ENCODE measurements at places on chromosomes 6 and 20. TPM values are rescaled to one million over a fixed set of nuclear protein-coding genes. Genes with fewer than 3 reads are reported as not detected.

DNA sequence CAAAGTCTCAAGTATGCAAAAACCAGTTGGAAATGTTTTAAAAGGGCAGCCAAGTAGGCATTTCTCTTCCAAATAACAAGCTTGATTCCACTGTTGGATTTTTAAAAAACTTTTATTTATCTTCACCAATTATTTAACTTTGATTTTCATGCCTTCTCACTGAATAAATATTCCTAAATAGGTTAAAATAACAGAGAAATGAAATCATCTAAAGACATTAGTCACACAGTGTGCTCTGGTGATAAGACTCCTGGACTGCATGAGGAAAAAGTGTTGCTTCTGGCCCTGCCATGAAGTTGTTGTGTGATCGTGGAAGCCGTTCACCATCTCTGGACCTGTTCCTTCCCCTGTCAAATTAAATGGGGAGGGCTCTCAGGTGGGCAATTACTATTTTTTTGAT, 33.8 kb upstream of the IGF2R start:
- no peak for DNase-seq

The TSPO2 gene
- total RNA-seq: not detected

GRCh38 chr6:85406641-85407075, 43.2 kb upstream of the NT5E start:
- DNase-seq: no peak

The TXLNB gene
- 1.1 TPM for total RNA-seq

DNA sequence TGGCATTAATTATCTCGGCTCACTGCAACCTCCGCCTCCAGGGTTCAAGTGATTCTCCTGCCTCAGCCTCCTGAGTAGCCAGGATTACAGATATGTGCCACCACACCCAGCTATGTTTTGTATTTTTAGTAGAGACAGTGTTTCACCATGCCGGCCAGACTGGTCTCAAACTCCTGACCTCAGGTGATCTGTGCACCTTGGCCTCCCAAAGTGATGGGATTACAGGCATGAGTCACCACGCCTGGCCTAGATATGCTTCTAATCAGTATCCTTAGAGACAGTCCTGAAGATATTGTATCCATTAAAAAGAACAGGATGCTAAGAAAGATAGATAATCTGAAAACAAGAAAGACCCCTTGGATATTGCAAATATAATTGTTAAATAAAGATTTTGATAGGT, 3.1 kb upstream of the IPCEF1 start:
- no peak for DNase-seq

The BANF2 gene
- total RNA-seq: not detected

The RGS17 gene
- 0.28 TPM for total RNA-seq

- DNase-seq: no peak
Observed at GRCh38 chr20:39853050-39853449, 836.0 kb downstream of the MAFB start.

DNA sequence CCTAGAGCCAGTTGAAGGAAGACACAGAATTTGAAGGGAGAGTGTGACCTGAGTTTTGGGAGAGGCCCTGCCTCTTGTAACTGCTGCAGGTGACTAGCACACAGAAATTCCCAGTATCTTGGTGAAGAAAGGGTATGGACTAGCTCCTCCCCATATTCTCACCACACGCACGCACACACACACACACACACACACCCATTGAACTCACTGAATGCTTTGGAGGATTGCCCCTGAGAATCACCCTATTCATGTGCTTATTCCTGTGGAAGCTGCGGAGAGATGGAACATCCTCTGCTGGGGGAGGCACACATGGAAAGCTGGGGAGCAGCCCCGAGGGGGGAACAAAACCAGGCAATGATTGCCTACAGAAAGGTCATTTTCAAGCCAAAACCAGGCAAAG, 6.2 kb upstream of the LMBRD1 start:
- DNase-seq: no peak

GRCh38 chr20:48080583-48080982, 295.3 kb upstream of the SULF2 start:
- DNase-seq: no peak

DNA sequence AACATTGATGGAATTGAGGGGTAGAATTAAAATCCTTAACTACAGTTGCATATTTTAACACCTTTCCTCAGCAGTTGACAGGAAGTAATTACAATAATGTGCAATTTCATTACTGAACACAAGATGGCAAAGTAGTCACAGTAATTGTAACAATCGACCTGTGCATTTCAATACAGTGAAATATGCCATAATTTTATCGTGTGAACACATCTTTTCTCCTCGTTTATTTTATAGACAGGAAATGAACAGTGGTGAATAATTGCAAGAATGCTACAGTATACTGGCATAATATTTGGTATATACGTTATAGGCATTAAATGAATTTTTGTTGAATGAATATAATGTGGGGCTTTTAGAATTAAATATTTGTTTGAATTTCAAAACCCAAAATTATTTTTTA, 25.0 kb downstream of the CYB5R4 start:
- DNase-seq: no peak

Data from posterior vena cava (tissue), 2 donors.